ENCODE measurements at places on chromosomes 6 and 20.
A peak's percentile ranks its signal among the peaks of the same experiment; 100 is the strongest.

- peak; percentile 51 for DNase-seq
Observed at GRCh38 chr6:36984581-36985416, 1.2 kb downstream of the MTCH1 start.

DNA sequence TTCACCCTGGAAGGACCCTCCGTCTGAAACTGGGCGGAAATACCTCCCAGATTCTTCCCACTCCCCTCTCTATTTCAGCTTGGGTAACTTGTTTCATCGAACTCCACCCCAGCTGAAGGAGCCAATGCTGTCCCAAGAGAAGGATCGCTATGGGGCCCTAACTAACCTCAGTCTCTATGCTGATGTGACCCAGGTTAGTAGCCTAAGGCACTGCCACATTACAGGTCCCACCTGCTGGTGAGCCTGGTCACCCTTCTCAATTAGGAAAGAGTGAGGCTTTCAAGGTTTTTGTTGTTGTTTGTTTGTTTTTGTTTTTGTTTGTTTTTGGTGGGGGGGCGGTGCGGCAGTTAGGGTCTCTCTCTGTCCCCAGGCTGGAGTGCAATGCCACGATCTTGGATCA is 168.4 kb downstream of the OR2B2 start:
- no peak for DNase-seq

DNA sequence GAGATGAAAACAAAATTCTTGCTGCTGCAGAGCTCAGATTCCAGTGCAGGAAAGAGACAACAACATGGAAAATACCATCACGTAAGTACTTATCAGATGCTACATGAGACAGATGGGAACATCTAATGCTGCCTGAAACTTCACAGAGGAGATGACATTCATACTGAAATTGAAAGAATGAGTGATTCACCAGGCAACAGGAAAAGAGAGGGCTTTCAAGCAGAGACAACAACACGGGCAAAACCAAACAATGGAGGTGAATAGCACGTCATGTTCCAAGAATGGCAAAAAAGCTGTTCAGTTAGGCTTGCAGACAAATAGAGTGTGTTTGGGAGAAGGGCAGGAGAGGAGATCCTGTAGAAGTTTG is 39.3 kb downstream of the GTF2H5 start:
- DNase-seq = no peak

DNA sequence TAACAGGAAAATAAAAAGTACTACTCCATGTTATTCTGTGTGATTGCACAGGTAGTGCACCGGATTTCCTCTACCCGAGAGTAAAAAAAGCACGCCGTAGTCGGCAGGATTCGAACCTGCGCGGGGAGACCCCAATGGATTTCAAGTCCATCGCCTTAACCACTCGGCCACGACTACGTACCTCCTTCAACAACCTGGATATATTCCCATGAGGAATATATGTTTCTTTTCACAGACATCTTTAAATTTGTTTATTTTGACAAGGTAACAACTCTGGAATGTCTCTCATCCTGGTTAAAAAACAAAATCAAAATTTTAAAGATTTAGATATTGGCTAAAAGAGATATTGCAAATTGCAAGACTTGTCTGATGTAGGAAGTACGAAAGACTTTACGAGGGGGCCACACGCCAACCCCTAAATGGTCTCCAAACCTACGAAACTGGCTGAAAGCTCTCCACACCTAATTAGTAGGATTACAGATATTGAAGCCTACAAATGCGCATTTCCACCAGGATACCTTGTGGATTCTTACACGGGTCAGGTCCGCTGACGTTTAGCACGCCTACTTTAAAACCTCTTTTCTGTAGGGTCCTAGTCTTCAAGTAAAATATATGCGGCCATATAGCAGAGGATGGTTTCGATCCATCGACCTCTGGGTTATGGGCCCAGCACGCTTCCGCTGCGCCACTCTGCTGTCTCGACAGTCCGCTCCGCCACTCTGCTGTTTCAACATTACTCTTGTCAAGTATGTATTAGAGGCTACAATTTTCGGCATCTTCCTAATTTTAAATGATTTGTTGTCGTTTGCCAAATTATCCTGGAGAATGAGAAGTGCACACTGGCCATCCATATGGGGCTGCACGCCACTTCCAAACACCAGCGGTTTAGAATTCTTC is 52.2 kb upstream of the BTN3A2 start:
- DNase-seq = peak; percentile 95

GRCh38 chr6:168035098-168035660 is 37.7 kb downstream of the KIF25 start:
- no peak for DNase-seq

DNA sequence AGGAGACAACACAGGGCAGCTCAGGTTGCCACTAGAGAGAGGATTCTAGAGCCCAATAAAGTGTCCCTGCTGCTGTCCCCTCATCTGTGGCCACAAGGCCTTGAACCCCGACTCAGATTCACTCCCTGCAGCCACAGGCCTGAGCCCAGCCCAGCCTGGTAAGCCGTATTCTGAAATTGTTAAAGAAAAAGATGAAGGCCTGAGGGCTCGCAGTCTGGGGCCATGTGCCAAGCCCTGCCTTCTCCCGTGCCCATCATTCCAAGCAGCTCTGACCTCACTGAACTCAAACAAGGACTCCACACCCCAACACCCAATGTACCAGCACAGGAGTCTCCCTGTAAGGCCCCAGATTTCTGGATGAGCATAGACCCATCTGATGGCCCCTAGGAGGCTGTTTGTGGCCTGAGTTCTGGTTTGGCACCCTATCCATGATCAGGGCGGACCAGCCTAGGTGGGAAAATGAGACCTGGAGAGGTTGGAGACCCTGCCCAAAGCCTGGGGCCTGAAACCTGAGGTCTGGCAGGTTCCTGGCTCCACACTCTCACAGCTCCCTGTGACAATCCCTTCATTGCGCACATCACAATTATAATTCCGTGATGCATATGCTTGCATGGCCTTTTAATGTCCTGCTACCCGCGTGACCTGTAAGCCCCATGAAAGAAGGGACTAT is 62.0 kb upstream of the TOP1 start:
- DNase-seq = no peak

GRCh38 chr20:48819821-48820648 is 7.8 kb downstream of the PREX1 start:
- DNase-seq = no peak

- no peak for DNase-seq
Observed at GRCh38 chr6:62039605-62040004, 246.4 kb downstream of the KHDRBS2 start.

DNA sequence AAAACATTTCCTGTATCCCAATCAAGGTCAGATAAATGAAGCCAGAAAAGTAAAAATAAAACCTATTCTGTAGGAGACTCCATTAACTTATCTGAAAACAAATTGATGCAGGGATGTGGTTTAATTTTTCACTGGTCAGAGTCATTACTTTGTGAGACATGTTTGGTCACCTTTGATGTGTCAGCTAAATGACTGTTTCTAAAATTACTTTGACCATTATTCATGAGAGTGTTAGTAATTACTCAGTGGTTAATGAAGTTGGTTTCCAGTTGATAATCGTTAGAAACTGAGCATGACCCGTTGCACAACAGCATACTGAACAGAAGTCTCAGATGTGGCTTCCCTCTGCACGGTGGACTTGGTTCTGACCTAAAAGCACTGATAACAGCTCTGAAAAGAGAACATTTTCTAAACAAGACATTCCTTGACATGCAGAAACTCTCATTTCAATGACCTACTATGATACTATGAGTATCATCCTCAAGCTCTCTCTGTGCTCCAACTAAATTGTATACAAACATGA is 410.5 kb upstream of the RNF217 start:
- DNase-seq = no peak

- DNase-seq = no peak
Observed at GRCh38 chr20:32455171-32455900, 97.2 kb downstream of the ASXL1 start.

- no peak for DNase-seq
Observed at GRCh38 chr20:23144856-23145255, 58.7 kb upstream of the CD93 start.

DNA sequence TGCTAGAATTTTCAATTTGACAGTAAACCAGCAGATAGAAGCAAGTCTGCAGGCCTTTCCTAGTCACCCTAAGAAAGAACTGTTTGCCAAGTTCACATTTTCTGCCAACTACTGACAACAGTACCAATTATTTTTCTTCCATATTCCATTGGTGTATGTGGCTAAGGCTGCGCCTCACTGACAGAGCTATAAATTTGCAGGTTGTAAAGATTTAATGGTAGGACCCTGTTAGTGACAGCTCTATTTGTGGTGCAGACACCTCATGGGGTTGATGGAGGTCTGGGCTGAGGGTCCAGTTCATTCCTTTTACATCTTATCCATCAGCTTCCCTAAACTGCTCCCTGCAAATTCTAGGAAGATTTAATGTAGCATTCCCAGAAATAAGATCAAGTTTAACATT is 228.5 kb downstream of the FRK start:
- no peak for DNase-seq

GRCh38 chr20:37979021-37979985 is 54.0 kb downstream of the TTI1 start:
- DNase-seq = no peak

DNA sequence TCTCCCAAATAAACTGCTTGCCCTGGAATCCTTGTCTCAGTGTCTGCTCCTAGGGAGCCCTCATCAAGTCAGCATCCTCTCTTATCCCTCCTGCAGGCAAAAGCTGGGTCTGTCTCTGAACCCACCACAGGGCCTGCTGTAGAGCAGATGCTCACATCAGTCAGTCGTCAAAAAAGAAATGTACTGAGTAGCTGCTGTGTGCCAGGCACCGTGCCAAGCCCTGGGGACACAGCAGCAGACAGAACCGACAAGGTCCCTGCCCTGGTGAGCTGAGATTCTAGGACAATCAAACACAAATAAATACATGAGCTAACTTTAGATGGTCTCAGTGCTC is 68.5 kb downstream of the EYA2 start:
- DNase-seq = no peak

DNA sequence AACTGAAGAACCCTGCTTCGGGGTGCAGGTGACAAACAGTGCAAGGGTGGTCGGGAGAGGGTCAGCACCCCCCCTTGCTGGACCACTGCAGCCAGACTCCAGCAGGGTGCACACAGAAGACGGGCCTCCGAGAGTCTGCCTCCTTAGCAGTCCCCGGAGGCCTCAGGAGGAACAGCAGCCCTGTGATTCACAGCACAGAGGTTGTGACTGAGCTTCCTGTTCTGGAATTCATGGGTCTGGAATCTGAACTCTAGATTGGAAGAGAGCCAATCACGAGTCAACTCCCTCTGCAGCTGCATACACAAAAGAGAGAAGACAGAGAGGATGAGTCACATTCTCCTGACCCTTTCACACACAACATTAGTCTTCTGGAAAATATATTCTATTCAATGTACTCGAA is 249.0 kb upstream of the OPRM1 start:
- DNase-seq = peak; percentile 15

DNA sequence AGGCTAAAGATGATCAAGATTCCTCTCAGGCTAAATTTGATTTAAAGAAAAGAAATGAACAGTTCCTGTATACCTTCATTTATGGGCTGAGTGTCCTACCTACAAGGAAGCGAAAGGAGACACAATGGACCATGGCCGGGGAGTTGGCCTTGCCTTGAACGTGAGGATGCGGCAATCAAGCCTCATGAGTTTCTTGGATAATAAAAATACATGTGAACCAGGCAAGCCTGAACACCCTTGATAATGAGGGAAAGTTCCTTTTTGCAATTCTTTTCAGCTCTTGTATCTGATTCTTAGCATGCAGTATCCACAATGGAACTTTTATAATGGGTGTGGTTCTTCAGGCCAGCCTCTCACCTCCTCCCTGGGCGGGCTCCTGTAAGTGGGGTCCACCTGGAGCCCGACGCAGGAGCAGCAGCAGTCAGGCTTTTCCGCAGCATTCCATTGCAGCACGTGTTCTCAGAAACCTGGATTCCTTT is 83.8 kb downstream of the RNASET2 start:
- no peak for DNase-seq

DNA sequence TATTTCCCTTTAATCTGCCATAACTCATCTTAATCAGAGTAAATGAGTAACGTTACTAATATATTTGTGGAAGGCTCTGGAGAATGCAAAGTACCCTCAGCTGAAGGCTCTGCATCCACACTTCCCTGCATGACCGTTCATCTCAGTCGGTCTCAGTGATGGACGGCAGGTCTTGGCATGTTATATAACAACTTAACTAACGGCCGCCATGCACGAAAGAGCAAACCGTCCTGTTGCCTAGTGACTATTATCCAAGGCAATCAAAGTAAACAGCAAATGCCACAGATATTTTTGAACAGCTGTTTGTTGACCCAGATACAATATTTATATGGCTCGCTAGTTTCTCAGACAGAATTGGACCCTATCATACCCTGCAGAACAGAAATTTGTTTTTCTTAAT is 194.9 kb upstream of the SMLR1 start:
- DNase-seq = no peak

DNA sequence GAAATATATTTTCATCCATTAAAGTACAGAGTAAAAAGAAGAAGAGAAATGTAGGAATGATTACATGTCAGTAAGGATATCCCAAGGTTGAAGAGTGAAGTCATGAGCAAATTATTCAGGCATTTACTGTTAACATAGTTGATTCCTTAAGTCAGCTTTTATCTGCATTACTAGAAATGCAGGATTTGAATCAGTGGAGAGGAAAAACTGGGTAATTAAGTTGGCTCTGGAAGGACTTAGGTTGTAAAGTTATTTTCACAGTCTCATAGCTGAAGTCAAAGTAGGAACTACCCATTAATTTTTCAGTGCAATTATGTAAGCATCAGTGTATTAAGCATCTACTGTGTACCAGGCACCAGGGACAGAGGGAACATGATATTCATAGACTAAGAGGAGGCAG is 7.8 kb downstream of the NAA20 start:
- DNase-seq = no peak

GRCh38 chr20:60115451-60115850 is 157.2 kb downstream of the CDH26 start:
- no peak for DNase-seq

DNA sequence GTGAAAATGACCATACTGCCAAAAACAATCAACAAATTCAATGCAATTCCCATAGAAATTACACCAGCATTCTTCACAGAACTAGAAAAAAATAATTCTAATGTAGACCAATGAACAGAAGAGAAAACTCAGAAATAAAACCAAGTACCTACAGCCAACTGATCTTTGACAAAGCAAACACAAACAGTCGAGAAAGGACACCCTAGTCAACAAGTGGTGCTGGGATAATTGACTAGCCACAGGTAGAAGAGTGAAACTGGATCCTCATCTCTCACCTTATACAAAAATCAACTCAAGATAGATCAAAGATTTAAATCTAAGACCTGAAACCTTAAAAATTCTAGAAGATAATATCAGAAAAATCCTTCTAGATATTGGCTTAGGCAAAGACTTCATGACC is 44.5 kb upstream of the ZNF133 start:
- no peak for DNase-seq

GRCh38 chr6:107374264-107374663 is 85.1 kb downstream of the PDSS2 start:
- DNase-seq = no peak

- DNase-seq = no peak
Observed at GRCh38 chr6:118748311-118749062, 97.1 kb upstream of the CEP85L start.

- DNase-seq = no peak
Observed at GRCh38 chr20:51087266-51087665, 64.4 kb upstream of the KCNG1 start.

- no peak for DNase-seq
Observed at GRCh38 chr6:7432391-7433120, 42.9 kb downstream of the RIOK1 start.

- no peak for DNase-seq
Observed at GRCh38 chr6:118775381-118775780, 118.6 kb upstream of the ASF1A start.

Measured in HS-27A (cell line).